Naive B cell (primary cell): ENCODE measurements at places on chromosomes 6 and 20.

GRCh38 chr6:110414669-110415068 lies 706 bp downstream of the DDO start:
- no peak for DNase-seq

- DNase-seq, result no peak
Observed at GRCh38 chr6:45371924-45372573, 5.7 kb downstream of the SUPT3H start.

DNA sequence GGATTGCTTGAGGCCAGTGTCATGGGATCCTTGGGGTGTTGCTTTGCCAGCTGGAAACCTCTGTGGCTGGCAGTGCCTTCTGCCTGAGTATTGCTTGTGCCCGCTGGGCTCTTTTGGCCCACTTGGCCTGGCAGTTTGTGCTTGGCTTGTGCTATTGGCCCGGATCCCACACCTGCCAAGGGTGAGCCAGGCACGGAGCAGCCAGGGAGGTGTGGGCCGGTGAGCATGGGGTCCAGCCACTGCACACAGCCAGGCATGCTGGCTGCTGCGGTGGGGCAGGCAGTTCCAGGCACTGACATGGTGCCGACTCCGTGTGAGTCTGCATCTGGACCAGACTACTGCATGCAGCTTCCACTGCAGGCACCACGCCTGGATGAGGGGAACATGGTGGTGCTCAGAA lies 62.5 kb upstream of the SYNCRIP start:
- DNase-seq, result no peak

- no peak for DNase-seq
Observed at GRCh38 chr6:104460738-104461483, 398.8 kb downstream of the HACE1 start.

GRCh38 chr20:64156136-64156885 lies 7.9 kb upstream of the MYT1 start:
- DNase-seq, result no peak

DNA sequence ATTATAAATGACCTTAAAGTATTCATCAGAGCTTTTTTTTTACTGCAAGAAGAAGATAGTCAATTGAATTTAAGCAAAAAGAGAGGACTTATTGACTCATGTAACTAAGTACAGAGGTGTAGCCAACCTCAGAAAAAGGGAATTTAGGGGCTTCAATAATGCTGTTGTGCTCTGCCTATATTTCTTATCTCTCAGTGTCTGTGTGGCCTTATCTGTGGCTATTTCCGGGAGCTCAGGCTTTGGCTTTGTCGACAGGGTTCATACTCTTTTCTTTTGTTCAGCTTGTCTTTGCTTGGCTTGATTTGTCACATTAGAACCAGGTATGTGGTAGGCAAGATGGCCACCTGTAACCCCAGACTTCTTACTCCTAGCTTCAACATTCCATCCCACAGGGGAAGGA lies 38.6 kb upstream of the FABP7 start:
- DNase-seq, result no peak

- DNase-seq, result no peak
Observed at GRCh38 chr6:136763255-136763654, 29.0 kb downstream of the MAP3K5 start.

DNA sequence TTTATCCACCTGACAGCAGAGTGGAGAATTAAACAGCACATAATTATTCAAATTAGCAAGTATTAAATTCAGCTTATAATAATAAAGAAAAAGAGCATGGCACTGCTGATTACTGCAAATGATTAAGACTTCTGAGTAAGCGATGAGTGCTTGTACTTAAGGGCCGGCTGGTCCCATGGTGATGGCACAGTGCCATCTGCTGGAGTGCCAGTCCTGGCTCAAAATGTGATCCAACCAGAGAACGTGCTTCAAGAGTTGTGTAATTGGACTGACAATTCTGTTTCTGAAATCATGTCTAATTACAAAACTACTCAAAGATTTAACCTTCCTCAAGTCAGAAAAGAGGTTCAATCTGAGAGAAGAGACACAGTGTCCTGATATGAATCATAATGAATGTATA lies 181.6 kb upstream of the RGS17 start:
- no peak for DNase-seq

DNA sequence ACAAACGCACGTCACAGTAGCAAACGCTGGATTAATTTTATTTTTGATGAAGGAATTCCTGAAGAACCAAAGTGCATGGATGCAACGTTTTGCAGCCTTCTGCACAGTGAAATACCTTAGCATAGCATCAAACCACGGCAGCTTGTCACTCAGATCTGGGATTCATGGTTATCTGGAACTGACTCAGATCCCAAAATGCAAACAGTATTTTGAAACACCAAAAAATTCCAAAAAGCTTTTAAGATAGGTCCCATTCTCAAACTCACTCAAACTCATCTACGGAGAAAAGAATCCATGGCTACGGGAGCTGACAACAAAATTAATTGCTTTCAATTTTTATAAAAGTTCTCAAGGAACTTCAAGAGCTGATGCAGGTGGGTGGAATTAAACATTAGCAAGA lies 116.2 kb upstream of the SALL4 start:
- DNase-seq, result no peak

DNA sequence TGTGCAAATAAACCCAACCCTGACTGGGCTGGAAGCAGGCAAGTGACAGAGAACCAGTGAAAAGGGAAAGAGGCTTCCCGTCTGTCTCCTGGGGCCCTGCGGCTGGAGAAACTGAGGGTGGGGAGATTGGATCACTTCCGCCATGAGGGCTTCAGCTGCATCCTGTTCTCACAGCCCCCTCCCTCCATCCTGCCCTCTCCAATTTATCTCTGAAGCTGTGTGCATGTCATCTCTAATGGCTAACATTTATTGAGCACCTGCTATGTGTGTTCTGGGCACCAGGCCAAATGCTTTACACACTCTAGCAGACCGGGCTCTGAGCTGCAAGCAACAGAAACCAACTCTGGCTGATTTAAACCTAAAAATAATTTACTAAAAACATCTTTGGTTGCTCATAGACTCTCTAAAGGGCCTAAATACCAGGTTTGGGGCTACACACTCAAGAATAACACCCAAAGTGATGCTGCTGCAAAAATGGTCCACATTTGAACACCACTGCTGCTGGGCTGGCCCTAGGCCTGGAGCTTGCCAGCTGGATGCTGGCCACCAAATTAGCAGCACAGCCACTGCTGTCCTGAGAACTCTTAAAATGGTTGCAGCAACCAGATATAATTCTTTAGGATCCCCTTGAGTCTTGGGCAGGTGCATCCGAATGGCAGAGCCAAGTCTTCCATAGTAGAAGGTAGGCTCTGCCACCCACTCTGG lies 123.6 kb upstream of the LRFN2 start:
- DNase-seq, result no peak

GRCh38 chr20:2305946-2306345 lies 10.1 kb downstream of the TGM3 start:
- DNase-seq, result no peak

DNA sequence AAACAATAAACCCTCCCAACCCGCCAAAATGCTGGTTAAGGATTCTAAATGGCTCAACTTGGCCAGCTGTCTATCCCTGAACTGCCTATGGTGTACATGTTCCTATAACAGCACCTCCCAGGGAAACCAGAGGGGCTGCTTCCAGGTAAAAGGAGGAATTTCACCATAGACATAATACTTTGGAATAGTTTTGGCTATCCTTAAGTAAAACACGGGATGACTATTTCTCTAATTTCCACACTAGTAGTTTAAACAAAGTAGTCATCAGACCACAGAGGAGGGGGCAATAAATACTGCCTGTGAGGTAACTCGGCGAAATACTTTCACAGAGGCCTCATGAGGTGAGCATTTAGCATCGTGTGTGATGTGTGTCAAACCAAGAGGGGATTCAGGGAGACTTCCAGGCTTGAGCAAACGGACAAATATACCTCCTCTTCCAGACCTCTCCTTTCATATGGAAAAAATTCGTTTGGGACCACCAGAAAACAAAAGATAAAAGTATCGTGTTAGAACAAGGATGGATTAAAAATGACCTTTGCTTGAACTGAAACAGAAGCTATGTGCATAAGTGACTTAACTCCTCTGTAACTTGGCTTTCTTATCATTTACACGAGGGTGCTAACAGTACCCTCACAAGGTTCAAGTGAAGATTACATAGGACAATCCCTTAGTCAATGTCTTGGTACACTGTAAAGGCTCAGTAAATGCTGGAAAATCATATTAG lies 1.0 kb upstream of the XRN2 start:
- no peak for DNase-seq

DNA sequence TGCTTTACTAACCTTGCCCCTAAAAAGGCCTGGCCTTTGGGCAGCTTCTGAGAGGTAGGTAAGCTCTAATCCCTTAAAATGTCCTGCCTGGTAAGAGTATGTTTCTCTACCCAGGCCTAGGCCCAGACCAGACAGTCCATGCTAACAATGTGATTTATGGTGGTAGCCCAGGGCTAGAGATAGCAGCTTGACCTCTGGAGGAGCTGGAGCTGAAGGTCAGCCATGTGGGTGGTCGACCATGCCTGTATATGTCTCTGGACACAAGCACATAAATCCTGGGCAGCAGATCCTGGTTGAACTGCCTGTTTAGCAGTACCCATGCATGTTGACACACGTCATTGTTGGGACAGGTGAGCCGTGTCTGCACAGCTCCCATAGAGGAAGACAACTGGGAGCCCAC lies 62.1 kb upstream of the PHACTR1 start:
- DNase-seq, result no peak

DNA sequence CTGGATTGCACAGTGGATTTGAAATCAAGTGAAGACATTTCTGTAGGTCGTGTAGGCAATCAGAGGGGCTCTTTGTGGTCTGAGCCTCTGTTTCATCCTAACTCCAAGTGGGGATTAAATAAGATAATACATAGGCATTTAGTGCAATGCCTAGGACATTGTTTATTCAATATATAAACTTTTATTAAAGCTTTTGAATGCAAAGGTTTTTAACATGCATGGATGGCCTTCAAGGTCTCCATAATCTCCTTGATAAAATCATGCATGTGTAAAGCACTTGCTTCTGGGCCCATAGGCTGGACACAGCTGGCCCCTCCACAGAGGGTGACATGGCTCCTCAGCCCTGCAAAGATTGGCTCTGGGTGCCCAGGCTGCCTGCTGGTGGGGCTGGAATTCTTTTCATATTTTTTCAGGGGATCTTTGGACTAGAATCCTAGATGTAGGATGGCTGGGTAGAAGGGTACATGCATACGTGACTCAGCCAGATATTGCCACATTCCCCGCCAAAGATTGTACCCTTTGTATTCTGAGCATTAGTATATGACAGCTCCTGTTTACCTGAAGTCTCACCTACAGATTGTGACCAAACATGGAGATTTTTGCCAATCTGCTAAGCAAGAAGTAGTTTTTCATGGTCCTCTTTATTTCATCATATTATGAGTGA lies 19.0 kb upstream of the AVP start:
- no peak for DNase-seq

- DNase-seq, result no peak
Observed at GRCh38 chr20:4549711-4550259, 171.9 kb upstream of the PRND start.

- no peak for DNase-seq
Observed at GRCh38 chr6:33967265-33967767, 163.5 kb upstream of the MLN start.

- no peak for DNase-seq
Observed at GRCh38 chr20:35093267-35093884, 769 bp upstream of the TRPC4AP start.

DNA sequence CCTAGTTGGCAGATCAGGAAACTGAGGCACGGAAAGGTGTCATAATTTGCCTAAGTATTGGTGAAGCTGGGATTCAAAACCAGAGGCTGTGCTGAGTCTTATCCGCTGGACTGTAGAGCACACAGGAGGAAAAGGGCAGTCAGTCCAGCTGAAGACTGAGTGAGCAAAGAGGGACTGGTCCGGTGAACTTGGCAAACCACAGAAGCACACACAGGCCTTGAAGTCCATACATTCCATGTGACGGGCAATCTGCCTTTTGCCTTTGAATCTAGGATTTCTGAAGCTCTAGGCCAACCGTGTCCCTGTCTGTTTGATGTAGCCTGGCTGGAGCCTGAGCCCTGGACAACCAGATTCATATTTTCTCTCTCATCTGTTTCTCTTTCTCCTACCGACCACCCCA lies 34.3 kb upstream of the EPB41L1 start:
- DNase-seq, result no peak

GRCh38 chr6:154598399-154598798 lies 87.9 kb upstream of the CNKSR3 start:
- DNase-seq, result no peak

DNA sequence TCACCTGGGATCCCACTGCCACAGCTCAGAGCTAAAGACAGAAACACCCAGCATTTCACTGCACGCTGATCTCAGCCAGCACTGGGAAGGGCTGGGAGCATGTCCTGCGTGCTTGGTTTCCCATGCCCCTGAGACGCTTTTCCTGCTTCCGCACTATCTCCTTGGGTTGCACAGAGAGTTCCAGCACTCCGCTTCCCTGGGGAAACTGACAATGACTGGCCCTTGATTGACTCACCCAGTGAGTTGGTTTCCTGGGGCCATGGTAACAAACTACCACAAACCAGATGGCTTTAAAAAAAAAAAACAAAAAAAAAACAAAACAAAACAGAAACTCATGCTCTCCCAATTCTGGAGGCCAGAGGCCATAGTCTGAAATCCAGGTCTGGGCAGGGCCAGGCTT lies 14.8 kb upstream of the MAS1L start:
- no peak for DNase-seq

- no peak for DNase-seq
Observed at GRCh38 chr6:155936551-155936950, 480.9 kb upstream of the NOX3 start.

- no peak for DNase-seq
Observed at GRCh38 chr20:31872406-31872805, 2.0 kb downstream of the TTLL9 start.

- DNase-seq, result no peak
Observed at GRCh38 chr6:17482711-17483110, 89.3 kb downstream of the CAP2 start.

DNA sequence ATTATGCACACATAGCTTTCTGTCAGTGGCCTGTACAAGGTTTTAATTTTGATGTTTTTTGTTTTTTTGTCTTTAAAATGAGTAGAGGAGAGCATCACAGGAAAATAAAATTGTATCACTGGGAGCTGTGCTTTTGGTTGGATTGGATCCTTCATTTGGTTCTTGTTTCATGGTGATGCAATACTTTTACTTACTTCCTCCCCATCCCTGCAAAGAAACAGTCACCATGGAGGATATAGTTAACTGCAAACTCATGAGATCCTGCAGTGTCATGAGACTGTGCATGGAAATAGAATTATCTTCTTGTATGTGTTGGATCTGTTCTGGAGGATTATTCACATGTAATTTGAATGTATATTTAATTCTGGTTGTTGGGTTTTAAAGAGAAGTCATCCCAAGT lies 122.3 kb downstream of the JARID2 start:
- DNase-seq, result no peak

- DNase-seq, result peak; percentile 3
Observed at GRCh38 chr6:21438237-21438985, 155.1 kb upstream of the SOX4 start.

GRCh38 chr20:62736026-62736406 lies 27.4 kb downstream of the NTSR1 start:
- DNase-seq, result no peak
